Right kidney (tissue), 9 donors: ENCODE measurements at places on chromosomes 4 and X.

DNA sequence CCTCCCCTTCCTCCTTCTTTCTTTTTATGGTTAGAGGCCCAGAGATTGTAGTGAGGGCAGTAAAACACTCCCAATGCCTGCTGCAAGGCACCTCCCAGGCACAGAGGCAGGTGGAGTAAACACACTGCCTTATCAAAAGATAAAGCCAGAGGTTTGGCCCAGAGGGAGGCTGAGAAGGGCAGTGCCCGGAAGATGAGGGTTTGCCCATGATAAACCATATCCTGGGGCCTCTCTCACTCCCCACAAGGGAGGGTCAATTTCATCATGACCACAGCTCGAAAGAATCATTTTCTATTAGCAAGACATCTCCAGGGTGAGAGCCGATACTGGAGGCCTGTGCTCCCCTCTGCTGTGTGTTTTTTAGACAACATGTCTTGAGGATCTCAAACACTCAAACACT is 98.5 kb upstream of the FAM9C start:
- no peak for DNase-seq

DNA sequence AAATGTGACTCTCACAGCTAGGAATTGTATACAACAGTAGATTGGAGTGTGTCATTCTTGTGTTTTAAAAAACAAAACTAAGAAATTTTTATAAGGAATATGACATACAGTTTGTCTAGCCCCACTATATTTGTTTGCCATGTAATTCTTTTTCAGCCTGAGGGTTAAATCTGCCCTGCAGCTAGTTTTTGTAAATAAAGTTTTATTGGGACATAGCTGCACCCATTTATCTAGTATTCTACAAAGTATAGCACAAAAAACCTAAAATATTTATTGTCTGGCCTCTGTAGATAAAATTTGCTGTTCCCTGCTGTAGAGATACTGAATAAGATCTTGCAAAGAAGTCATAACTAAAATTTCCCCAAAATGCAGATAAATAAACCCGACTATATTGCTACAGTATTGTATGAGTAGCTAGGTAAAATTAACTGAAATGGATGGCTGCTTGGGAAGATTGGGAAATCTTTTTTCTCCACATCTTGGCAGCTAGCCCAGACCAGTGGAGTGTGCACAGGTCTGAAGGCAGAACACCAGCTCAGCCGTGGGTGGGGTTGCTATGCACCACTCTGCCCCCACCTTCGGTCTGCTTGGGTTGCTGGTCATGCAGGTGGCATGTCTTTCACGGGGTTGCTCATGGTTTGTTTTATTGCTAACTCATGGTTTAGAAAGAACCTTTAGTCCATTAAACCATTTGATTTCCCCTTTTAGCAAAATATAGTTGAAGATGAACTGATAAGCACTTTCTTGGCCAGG is 127.9 kb downstream of the KLHL8 start:
- DNase-seq = peak; percentile 42

DNA sequence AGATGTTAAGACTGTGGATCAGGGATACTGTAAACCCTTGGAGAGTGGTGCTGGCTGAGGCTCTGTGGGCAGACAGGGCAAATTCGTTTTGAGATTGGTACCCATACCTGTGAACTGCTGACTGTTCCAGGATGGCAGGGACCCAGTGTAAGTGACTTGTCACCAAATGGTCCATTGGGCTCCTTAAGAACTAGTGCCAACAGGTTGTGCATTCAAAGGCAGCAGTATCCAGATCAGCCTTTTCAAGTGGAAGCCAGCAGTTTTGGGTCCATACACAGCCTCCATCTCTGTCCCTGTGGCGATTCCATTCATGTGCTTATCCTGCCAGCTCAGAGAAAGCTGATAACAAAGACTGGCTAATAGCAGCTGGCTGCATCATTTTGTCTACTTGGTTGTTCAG is 84.0 kb upstream of the SCOC start:
- no peak for DNase-seq

- DNase-seq = no peak
Observed at GRCh38 chrX:129748305-129748704, 9.5 kb downstream of the XPNPEP2 start.

DNA sequence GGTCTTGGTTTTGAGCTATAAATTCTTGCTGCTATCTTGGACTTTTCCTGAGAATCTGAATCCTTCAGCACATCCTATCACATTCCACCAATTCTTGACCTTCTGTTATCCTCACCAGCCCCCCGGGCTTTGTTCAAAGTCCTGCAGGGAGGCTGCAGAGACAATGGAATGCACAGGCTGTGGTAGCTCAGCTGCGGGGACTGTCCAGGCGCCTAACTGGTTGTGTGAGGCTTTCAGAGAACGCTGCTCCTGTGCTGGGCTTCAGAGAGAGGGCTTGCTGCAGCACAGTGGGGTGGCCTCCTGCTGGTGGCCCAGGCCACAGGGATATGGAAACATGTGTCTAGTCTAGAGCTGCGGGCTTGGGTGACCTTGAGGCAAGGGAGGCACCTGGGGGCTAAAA is 196.3 kb upstream of the GATB start:
- DNase-seq = no peak

GRCh38 chr4:108110450-108110849 is 58.3 kb downstream of the LEF1 start:
- DNase-seq = no peak

DNA sequence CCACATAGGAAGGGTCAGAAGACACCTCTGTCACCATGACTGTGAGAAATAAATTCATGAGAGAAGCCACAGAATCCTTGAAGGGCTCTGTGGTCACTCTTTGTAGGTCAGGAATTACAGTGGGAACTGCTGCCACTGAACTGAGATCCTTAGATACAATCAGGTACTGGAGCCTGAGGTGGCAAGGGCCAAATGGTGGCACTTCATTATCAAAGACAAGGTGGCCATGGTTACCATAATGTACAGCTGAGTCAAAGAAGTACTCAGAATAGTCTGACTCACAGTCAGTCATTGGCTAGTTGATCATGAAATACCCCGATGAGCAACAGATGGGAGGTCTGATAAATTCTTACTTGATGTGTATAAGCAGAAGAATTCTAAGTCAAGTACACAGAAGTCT is 131.9 kb downstream of the RTL3 start:
- DNase-seq = no peak

GRCh38 chr4:80313627-80314026 is 21.9 kb upstream of the CFAP299 start:
- DNase-seq = no peak

DNA sequence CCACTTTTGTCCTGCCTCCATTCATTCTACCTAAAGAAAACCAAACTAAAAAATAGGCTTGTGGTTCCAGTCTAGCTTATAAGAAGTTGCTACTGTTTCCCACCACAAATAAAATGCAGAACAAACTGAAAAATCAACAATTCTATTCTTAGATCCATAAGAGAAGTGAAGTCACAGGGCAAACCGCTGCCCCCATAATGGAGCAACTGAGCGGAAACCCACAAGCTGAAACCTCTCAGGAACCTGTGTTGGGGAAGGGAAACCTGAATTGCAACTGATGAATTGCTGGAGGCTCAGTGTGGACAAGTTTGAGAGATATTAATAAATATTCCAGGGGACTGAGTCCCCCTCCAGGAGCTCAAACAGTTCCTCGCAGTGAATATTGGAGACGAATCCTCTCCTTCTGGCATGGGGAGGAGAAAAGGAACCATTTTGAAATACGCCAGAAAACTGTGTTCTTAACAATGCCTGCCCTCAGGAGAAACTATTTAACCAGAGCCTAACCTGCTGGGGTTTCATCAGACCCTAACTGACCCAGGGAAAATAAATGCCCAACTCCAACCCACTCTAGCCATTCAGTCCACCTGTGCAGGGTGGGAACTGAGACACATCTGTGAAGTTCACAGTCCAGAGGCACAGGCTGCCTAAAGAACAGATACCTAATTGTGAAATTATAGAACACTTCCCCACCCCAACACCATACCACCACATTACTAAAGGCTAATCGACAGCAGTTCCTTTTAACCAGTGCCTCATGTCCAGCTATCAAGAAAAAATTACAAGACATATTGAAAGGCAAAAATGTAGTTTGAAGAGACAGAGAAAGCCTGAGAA is 22.8 kb upstream of the SH3RF1 start:
- no peak for DNase-seq

GRCh38 chr4:47837094-47837907 is 566 bp downstream of the CORIN start:
- DNase-seq = peak; percentile 90

DNA sequence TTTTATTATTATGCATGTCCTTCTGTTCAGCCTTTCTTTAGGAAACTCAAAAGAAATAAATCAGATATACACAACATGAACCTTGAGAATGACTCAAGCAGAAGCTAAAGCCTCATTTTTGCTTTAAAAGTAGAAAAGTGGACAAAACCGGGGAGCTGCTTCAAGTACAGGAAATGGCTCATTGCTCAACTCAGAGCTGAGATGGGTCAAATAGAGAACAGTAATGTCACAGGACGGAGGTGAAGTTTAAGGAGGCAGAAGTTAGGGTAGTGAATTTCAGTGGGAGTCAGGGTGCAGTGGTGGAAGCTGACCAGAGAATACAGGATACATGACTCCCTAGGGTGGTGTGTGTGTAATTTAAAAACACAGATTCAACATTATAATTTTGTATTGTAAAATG is 22.2 kb downstream of the PHKA2 start:
- DNase-seq = no peak
